Thymus (tissue), 14 donors: ENCODE measurements at places on chromosomes 1 and 21. TPM values are rescaled to one million over a fixed set of nuclear protein-coding genes. Genes with fewer than 3 reads are reported as not detected.

OSCP1 gene
- polyA plus RNA-seq: 4.8 TPM

FYB2 gene
- polyA plus RNA-seq: 34.4 TPM

LIN28A gene
- 0.05 TPM for polyA plus RNA-seq

FMN2 gene
- polyA plus RNA-seq: 0.14 TPM

DNA sequence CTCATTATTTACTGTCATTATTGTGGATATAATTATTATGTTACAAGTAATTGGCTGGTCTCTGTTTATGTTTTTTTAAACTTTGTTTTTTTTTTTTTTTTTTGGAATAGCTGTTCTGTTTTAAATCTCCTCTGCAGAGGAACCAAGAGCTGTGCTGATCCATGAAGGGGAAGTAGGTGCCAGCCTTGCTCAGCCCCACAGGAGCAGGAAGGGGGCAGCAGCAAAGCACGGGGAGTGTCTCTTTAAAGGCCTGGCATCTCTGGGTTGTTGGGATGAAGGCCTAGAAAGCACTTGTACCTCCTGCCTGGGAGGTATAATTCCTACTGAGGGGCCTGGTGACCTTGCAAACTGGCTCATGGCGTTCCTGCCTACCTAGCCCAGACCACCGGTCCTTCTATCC lies 2.5 kb upstream of the GRHL3 start:
- no peaks in the 10 kb centered on the region for H3K36me3 ChIP-seq
- no peak for DNase-seq
- H3K4me3 ChIP-seq: no peak overlapping the region
- no peak overlapping the region for H3K27ac ChIP-seq
- peaks cover 25% of the 10 kb centered on the region for H3K27me3 ChIP-seq

DNA sequence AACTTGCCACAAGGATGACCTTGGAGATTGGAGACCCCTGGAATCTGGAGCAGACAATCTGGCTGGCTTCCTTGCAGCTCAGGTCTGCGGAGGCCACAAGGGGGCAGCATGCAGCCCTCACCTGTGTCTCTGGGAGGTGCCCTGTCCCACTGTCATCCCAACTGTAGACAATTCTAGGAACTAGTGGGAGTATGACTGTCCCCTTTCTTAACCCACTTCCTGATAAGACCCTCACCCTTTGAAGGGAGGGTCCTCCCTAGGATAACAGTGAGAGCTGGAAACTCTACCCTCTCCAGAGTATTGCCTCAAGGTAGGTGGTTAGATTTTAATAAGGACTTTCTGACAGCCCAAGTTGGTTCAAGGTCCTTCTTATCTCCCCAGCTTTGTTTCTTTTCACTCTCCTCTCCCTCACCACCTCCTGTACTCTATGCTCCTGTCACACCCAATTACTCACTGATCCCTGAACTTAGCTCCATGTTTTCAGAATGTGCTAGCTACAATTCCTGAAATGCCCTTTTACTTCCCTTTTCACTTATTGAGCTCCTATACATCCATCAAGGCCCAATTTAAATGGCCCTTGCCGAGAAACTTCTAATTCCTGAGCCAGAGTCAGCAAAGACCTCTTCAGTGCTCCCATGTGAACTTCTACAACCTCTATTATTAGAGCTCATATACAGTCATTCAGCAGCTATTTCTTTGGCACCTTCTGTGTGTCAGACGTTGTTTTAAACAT lies 9.2 kb upstream of the KCNQ4 start:
- no peak overlapping the region for H3K4me3 ChIP-seq
- no peaks in the 10 kb centered on the region for H3K27me3 ChIP-seq
- DNase-seq: peak; percentile 65
- peaks cover 9% of the 10 kb centered on the region for H3K4me1 ChIP-seq

DNA sequence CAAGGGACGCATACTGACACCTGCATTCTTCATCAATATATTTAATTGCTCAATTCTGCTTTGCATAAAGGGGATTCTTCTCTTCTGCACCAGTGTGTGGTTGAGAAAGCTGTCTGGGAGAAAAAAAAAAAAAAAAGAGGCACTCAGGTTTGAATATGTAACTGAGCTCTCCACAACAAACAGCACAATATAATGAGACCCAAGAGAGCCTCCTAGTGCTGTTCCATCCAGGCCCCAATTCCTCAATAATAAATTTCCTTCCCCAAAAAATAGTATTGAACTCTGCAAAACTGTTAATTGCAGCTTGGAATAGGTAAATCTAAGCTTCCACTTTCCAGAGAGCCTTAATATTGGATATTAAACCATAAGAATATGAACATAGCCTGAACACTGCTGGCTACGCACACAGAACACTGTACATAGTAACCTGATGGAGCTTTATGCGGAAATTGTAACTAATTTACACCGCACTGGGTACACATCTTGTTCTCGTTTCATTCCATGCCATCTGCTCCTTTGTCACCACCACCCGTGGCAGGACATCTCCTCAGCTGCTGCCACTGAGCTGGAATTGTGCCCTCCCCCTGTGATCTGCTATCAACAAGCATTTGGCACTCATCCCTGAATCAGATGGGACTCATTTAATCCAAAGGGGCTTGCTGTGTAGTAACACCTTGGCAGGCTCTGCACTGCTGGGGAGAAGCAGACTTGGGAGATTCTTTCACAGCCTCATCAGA lies 272.0 kb downstream of the HHIPL2 start:
- no peaks in the 10 kb centered on the region for H3K4me1 ChIP-seq
- no peak for DNase-seq
- no peaks in the 10 kb centered on the region for H3K36me3 ChIP-seq
- no peaks in the 10 kb centered on the region for H3K27me3 ChIP-seq

DNA sequence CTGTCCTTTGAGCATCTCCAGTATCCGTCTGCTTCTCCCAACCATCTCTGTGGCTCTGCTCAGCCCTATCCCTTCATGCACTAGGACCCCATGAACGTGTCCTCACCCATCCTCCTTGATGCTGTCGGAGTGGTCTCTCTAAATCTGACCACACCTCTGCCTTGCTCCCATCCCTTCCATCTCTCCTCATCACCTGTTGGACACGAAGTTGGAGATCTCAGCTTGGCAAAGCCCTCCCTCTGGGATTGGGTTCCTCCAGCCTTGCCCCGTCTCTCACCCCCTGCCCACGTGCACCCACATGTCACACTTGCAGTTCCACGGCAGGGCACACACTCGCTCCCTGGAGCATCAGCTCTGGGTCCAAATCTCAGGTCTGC lies 135.7 kb downstream of the ACTL8 start:
- no peaks in the 10 kb centered on the region for H3K27me3 ChIP-seq
- H3K27ac ChIP-seq: no peak overlapping the region
- no peaks in the 10 kb centered on the region for H3K4me1 ChIP-seq
- H3K4me3 ChIP-seq: no peak overlapping the region
- DNase-seq: no peak

DNA sequence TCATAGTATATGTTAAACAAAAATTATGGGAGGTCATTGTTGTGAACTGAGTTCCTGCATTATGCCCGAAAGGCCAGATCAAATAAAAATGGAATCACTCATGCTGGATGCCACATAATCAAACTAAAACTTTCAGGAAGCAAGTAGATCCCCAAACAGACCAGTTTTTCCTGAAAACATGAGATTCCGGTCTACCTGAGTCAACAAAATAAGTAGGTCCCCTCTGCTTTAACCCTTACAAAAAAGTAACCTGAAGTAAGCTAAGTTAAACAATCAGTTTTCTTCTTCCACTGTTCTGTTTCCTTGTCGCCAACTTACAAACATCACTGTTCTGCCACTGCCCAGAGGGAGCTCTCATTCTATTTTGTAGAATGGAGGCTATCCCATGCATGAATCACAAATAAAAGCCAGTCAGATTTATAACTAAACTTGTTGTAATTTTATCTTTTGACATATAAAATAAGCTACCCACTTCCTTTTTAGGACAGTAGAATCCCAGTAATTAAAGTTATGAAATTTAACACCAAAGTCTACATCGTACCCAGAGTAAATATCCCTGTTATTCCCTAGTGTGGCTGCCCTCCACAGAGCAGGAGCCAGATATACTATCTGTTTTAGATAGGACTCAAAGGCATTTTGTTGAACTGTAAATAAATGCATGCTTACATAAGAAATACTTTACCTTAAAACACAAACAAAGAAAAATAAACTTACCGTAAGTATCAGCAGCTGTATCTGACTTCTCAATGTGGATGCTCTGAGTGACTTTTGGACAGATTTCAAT lies 149.4 kb downstream of the TIAM1 start:
- peaks cover 14% of the 10 kb centered on the region for H3K36me3 ChIP-seq
- H3K27me3 ChIP-seq: no peaks in the 10 kb centered on the region
- no peaks in the 10 kb centered on the region for H3K4me1 ChIP-seq
- no peak overlapping the region for H3K4me3 ChIP-seq

DNA sequence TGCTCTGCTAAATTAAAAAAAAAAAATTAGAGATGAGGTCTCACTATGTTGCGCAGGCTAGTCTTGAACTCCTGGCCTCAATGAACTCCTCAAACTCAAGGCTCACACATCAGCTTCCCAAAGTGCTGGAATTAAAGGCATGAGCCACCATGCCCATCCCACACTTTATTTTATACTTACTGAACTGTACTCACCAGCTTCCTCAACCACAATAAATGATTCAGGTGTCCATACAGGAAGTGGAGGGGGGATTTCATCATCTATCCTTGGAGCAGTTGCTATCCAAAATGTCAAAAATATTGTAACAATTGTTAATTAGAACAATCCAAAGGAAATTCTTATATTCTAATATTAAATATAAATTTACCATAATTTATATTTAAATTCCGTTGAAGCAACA lies 22.4 kb upstream of the RSBN1 start:
- peaks cover 19% of the 10 kb centered on the region for H3K36me3 ChIP-seq
- H3K27ac ChIP-seq: no peak overlapping the region
- H3K4me3 ChIP-seq: no peak overlapping the region
- H3K4me1 ChIP-seq: no peaks in the 10 kb centered on the region

- no peak overlapping the region for H3K27ac ChIP-seq
- H3K27me3 ChIP-seq: no peaks in the 10 kb centered on the region
- H3K36me3 ChIP-seq: no peaks in the 10 kb centered on the region
- DNase-seq: no peak
- no peaks in the 10 kb centered on the region for H3K4me1 ChIP-seq
These were observed 393.1 kb downstream of the PTPRU start for GRCh38 chr1:29629401-29629800.

- H3K27ac ChIP-seq: no peak overlapping the region
- peaks cover 10% of the 10 kb centered on the region for H3K27me3 ChIP-seq
- no peak overlapping the region for H3K4me3 ChIP-seq
- peak; percentile 22 for DNase-seq
- no peaks in the 10 kb centered on the region for H3K36me3 ChIP-seq
- no peaks in the 10 kb centered on the region for H3K4me1 ChIP-seq
These were observed 54.9 kb downstream of the DMRTA2 start for GRCh38 chr1:50368179-50369007.

- H3K4me3 ChIP-seq: no peak overlapping the region
- no peak for DNase-seq
- no peak overlapping the region for H3K27ac ChIP-seq
- no peaks in the 10 kb centered on the region for H3K36me3 ChIP-seq
These were observed 318.9 kb downstream of the LMO4 start for GRCh38 chr1:87647430-87648177.

DNA sequence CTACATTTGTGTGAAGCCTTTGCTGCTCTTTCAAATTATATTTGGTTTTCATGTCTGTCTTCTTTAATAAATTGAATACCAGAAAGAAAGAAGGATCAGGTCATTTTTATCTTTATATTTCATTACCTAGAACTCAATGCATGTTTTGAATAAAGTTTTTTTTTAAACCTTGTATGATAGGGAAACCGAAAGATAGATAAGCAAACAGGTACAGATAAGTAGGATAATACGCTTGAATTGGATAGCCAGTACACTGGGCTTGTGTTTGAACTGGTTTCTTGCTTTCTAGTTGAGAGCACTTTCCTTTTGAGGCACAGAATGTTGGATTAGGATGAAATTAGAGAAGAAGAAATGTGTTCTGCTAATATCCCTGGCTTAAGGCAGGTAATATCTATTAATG lies 46.9 kb downstream of the PKN2 start:
- DNase-seq: no peak
- peaks cover 8% of the 10 kb centered on the region for H3K36me3 ChIP-seq
- H3K4me3 ChIP-seq: no peak overlapping the region

GRCh38 chr21:46322351-46323226 lies 1.1 kb downstream of the C21orf58 start:
- peak overlapping the region; percentile 83 for H3K27ac ChIP-seq
- H3K4me3 ChIP-seq: peak overlapping the region; percentile 98
- no peaks in the 10 kb centered on the region for H3K27me3 ChIP-seq
- peaks cover 19% of the 10 kb centered on the region for H3K4me1 ChIP-seq
- peaks cover 20% of the 10 kb centered on the region for H3K36me3 ChIP-seq

- no peak overlapping the region for H3K27ac ChIP-seq
- no peaks in the 10 kb centered on the region for H3K36me3 ChIP-seq
- no peak overlapping the region for H3K4me3 ChIP-seq
- H3K27me3 ChIP-seq: no peaks in the 10 kb centered on the region
These were observed 119.0 kb downstream of the ROR1 start for GRCh38 chr1:63892632-63893395.

DNA sequence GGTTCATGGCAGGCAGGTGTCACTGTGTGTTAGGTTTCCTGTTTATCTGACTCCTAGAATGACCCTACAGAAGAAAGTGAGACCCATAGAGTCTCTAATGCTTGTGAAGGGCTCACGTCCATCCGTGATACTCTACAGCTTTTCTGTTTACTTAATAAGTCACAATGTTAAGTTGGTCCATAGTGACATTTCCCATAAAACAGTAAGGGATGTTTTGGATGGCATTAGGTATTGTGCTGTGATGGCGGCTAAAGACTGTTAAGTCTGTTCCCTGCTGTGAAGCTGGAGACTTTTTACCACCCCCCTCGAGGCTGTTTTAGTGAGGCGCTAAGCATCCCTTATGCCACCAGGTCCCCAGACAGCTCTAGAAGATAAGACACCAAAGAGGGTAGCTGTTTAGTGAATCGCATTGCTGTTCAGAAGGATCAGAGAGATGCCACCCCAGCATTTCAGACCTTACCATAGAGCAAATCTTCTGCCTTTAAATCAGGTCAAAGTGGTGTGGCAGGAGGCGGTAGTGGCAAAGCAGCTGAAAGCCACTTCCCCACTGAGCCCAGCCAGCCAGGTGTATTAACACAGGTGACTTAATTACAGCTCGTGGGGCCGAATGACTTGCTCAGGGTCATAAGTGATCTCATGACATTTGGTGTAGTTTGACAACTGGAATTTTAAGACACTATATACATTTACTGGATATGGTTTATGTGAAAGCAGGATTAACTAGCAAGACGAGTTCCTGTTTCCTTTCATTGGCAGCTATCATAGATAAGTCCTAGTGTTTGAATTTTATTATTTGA lies 25.0 kb downstream of the SLC37A1 start:
- H3K27ac ChIP-seq: no peak overlapping the region
- peaks cover 43% of the 10 kb centered on the region for H3K36me3 ChIP-seq
- peaks cover 45% of the 10 kb centered on the region for H3K4me1 ChIP-seq
- H3K4me3 ChIP-seq: no peak overlapping the region
- no peaks in the 10 kb centered on the region for H3K27me3 ChIP-seq

- no peaks in the 10 kb centered on the region for H3K27me3 ChIP-seq
- no peak overlapping the region for H3K4me3 ChIP-seq
- no peaks in the 10 kb centered on the region for H3K4me1 ChIP-seq
These were observed 18.4 kb upstream of the RPL11 start for GRCh38 chr1:23673086-23673813.
